Kidney tubule cell (primary cell): ENCODE measurements at places on chromosomes 4 and X.

DNA sequence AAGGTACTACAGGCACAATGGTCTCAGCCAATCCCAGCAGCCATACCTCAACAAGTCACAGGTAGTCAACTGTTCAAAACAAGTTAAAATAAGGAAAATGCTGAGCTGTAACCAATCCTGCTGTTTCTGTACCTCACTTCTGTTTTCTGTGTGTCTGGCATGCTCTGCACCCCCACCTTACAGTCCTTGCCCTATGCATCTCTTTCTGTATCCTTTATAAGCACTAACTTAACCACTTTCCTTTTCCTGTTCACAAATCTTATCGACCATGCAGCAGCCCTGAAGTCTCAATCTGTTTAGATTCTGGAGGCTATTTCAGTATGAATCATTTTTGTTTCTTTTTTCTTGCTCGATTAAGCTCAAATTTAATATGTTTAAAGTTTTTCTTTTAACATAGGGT lies 12.5 kb upstream of the FAM13A start:
- no peak for DNase-seq

GRCh38 chr4:3436798-3437581 lies 4.8 kb upstream of the HGFAC start:
- peak; percentile 90 for DNase-seq

DNA sequence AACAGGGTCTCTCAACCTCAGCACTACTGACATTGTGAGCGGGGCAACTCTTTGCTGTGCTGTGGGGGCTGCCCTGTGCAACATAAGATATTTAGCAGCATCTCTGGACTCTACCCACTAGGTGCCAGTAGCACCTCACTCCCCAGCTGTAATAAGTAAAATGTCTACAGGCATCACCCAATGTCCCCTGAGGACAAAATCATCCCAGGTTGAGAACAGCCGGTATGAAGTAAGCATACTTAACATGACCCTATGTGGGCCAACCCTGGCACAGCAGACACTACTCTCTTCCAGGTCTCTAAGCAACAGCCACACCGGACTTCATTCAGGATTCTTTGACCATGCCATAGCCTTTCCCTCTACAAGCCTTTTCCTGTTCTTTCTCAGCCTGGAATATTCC lies 10.5 kb upstream of the MGST2 start:
- DNase-seq = peak; percentile 33

- DNase-seq = peak; percentile 37
These were observed 7.5 kb downstream of the NUDT6 start for GRCh38 chr4:122914938-122915337.
